A375 (cell line): ENCODE measurements at places on chromosomes 12 and 14. TPM values are rescaled to one million over a fixed set of nuclear protein-coding genes. Genes with fewer than 3 reads are reported as not detected.

MSI1 gene
- total RNA-seq: 0.19 TPM in 2 replicates

CDC42BPB gene
- total RNA-seq: 24.4 and 41.4 TPM in 2 replicates

SYCP3 gene
- 0.08 TPM in 1 of 2 replicates, not detected in the other for total RNA-seq

BTG1 gene
- total RNA-seq: 23.3 and 24.2 TPM in 2 replicates

OR4E2 gene
- total RNA-seq: not detected in 2 replicates

MYH7 gene
- total RNA-seq: not detected in 2 replicates
